ENCODE measurements at places on chromosomes 13 and 19.
A peak's percentile ranks its signal among the peaks of the same experiment; 100 is the strongest.

DNA sequence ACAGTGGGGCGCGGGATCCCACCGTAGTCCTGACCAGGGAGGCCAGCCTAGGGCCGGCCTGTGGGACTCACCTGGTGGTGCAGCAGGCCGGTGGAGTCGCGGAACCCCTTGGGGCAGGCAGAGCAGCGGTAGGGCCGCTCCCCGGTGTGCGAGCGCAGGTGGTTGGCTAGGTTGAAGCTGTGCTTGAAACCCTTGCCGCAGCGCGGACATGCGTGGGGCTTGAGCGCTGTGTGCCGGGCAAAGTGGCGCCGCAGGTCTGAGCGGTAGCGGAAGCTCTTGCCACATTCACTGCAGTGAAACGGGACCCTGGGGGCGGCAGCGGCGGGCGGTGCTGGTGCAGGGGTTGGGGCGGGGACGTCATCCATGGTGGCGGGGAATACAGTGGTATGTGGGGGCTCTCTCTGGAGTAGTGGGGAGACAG lies 1.8 kb downstream of the FIZ1 start:
- no peak for DNase-seq

DNA sequence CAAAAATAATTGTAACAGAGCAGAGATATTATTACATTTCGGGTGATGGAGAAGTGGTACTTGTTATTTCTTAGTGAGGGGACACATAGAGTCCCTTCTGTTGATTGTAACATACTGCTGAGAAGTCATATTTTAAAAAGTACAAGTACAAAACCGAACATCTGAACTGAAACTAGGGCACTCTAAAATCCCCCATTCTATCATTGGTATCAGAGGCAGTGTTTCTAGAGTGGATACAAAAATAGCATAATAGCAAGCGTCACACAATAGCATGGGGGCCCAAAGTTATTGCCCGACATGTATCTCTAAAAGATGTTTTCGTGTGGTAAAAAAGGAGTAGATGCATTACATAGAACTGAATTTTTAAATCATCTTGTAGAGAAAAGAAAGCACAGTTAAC lies 502.1 kb upstream of the SLC10A2 start:
- no peak for DNase-seq

- DNase-seq = no peak
Observed at GRCh38 chr19:3025549-3025886, 3.6 kb downstream of the TLE2 start.

- DNase-seq = peak; percentile 70
Observed at GRCh38 chr19:51687791-51688670, 5.1 kb upstream of the SPACA6 start.

GRCh38 chr19:13057744-13058143 lies 44.9 kb downstream of the LYL1 start:
- DNase-seq = no peak

DNA sequence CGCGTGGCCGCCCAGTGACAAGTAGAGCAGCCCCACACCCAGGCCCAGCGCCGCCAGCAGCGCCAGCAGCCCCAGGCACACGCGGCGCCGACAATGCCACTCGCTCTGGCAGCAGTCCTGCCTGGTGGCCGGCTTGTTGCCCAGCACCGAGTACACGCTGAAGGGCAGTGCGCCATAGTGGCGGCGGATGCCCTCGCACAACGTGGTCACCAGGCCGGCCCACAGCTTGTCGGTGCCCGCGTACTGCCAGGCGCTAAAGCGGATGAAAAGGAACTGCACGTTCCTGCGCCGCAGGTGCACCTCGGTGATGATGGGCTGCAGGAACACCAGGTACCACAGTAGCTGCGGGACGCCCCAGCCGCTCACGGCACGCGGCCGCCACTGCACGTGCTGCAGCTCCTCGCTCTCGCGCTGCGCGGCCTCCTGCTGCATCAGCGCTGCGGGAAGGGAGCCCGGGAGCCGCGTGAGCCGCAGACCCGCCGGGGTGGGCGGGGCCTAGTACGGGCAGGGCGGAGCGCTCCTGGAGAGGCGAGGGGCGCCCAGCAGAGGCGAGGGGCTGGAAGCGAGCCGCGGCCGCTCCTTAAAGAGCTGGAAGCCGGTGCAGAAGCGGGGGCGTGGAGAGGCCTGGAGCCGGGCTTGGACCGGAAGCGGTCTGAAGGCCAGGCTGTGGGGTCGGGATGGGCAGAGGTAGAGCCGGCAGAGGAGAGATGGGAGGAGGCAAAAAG lies 7.3 kb downstream of the NKPD1 start:
- peak; percentile 64 for DNase-seq

- DNase-seq = no peak
Observed at GRCh38 chr19:720345-721160, 11.8 kb downstream of the PALM start.

DNA sequence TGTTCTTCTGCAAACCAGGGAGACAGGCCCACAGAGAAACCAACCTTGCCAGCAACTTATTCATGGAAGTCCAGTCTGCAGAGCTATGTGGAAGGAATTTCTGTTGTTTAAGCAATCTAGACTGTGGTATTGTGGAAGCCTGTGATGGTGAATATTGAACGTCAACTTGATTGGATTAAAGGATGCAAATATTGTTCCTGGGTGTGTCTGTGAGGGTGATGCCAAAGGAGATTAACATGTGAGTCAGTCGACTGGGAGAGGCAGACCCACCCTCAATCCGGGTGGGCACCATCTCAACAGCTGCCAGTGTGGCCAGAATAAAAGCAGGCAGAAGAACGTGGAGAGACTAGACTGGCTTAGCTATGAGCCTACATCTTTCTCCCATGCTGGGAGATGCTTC lies 606.0 kb downstream of the EFNB2 start:
- DNase-seq = no peak

DNA sequence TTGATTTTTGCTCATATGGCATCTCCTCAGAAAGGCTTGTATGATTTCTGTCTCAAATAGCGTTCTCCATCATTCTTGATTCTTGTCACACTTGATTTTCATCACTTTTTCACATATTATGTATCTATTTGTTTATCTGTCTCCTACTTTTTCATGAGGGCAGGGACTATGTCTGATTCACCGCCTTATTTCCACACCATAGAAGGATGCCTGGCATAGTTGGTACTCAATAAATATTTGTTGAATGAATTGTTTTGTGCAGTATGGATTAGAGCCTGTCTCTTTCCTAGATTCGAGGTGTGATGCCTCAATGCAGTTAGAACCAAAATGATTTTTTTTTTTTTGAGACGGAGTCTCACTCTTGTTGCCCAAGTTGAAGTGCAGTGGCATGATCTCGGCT lies 12.1 kb downstream of the SAE1 start:
- no peak for DNase-seq

- no peak for DNase-seq
Observed at GRCh38 chr13:42617221-42617620, 43.3 kb downstream of the TNFSF11 start.

DNA sequence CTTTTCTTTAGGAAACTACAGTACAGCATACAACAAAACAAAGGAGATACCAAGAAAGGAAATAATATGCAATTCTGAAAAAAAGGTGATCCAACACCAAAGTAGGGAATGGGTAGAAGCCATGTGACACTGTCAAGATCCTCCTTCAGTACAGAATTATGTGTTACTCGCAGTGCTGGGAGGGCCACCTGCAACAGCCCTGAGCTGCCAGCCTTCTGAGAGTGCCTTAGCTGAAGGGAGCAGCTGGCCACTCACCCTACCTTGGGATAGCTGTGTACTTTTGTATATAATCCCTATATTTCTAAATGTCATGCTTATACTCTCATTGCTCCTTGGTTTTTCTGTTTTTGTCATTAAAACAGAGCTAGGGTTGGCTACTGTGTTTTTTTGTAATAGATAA lies 1518.2 kb upstream of the PCDH20 start:
- no peak for DNase-seq

GRCh38 chr13:93029536-93029935 lies 197.1 kb upstream of the GPC6 start:
- no peak for DNase-seq

GRCh38 chr19:497869-498510 lies 1.7 kb downstream of the MADCAM1 start:
- DNase-seq = no peak

GRCh38 chr13:97027162-97027554 lies 32.9 kb upstream of the OXGR1 start:
- DNase-seq = no peak

GRCh38 chr13:32663660-32664059 lies 77.4 kb downstream of the PDS5B start:
- no peak for DNase-seq

DNA sequence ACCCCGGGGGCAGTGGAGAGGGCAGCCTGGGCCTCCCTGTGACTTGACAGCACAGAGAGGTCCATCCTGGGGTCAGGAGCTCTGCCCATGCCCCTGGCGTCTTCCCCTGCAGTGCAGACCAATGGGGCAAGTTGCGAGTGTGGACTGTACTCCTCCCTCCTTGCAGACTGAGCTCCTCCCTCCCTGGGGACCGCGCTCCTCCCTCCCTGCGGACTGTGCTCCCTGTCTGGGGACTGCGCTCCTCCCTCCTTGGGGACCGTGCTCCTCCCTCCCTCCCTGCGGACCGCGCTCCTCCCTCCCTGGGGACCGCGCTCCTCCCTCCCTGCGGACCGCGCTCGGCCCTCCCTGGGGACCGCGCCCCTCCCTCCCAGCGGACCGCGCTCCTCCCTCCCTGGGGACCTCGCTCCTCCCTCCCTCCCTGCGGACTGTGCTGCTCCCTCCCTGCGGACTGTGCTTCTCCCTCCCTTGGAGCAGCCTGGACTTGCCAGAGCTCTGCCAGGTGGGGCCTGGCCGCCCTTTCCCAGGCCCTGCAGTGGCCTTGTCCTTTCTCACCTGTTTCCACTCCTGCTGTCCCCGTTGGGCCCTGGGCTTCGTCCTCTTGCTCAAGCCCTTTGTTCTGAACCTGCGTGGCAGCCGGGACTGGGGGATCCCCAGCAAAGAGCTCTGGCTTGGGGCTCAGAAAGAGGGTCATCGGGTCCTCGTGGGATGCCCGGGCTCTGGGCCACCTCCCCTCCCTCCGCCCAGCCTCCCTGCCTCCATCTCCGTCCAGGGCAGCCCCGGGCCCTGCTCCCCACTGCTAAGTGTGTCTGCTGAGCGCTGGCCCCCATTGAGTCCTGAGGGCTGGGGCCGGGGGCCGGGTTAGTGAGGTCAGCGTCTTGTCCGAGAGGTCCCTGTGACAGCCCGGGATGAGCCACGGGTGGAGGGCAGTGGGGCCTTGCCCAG lies 6.8 kb downstream of the GAMT start:
- no peak for DNase-seq

DNA sequence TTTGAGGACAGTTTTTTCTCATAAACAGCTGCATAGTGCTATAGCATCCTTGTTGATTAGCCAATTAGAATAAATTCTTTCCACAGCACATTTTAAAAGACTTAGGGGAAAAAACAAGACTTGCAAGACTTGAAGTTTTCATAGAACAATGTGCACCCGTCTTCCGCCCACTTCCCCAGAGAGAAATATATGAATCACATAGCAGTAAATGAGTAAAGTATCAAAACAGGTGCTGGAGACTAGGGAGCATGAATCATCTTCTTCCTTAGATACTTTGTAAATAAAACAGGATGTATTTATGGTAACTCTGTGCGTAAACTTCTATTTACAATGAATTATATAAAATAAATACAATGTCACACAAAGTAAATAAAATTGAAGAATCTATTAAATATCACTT lies 75.1 kb downstream of the COL4A2 start:
- peak; percentile 61 for DNase-seq

- peak; percentile 25 for DNase-seq
Observed at GRCh38 chr19:7550987-7551761, 15.7 kb downstream of the PNPLA6 start.

GRCh38 chr13:105890509-105890908 lies 645.0 kb downstream of the EFNB2 start:
- DNase-seq = no peak

DNA sequence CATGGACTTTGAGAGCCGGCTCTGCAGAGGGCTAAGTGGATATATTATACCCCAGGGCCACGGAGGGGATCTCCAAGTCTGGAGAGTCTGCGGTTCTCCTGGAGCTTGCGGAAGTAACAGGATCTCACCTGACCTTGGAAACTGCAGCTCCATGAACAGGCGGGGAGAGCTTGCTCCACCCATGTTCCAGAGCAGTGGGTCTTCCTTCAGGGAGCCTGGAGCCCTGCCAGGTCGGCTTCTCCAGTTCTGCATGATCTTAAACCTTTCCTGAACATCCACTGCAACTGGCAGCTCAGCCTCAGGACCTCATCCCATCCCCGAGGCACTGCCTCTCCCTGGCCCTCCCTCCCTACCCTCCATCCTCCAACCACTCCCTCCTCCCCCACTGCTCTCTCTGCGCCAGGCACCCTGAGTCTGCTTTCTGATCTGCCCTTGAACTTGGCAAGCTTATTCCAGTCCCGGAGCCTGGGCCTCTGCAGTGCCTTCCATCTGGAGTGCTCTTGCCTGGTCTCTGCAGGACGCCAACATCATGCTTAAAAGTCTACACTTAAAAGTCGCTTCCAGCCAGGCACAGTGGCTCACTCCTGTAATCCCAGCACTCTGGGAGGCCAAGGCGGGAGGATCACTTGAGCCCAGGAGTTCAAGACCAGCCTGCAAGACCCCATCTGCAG lies 13.2 kb downstream of the ATCAY start:
- no peak for DNase-seq

DNA sequence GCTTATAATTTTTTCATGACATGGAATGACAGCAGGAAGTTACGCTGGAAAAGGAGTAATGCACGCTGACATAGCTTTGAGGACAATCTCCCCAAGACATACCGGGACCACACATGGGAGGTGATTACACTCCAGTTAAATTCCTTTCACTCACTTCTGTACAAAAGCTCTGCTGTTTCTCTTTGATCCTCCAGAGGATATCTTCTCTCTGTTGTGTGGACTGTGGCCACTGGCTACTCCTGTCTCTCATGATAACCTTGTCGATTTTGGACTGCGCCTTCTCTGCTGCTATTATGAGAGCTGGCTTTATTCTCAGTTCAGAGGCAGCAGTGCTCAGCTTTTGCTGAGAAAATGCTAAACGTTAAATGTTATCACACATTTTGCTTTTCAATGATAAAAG lies 464.6 kb downstream of the FGF9 start:
- no peak for DNase-seq

- DNase-seq = no peak
Observed at GRCh38 chr13:79393564-79394249, 12.3 kb downstream of the RBM26 start.

DNA sequence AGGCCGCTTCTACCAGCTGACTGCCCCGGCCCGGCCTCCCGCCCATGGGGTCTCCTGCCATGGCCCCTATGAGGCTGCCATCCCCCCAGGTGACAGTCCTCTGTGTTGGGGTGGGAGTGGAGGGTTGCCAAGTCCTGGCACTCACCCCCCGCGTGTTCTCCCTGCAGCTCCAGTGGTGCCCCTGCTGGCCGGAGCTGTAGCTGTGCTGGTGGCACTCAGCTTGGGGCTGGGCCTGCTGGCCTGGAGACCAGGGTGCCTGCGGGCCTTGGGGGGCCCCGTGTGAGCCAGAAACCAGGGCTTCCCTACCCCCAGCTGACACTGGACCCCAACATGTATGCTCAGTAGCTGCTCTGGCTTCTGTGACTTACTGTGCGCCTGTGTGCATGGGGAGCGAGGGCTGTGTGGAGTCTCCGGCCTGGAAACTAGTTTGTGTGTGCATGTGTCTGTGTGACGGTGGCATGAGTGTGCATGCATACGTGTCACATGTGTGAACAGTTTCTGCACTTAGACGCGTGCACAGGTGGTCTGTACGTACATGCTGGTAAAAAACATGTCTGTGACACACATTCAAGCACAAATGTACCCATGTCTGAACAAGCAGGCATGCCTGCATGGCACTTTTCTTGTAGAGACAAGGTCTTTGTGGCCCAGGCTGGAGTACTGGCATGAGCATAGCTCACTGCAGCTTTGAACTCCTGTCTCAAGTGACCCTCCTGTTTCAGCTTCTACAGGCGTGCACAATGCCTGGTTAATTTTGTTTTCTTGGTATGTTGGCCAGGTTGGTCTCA lies 4.9 kb downstream of the ACP4 start:
- peak; percentile 68 for DNase-seq

- DNase-seq = no peak
Observed at GRCh38 chr13:24304620-24305019, 4.8 kb upstream of the C1QTNF9 start.
